Left renal pelvis (tissue), 4 donors: ENCODE measurements at places on chromosomes 2 and 18.

GRCh38 chr2:65351234-65351947 lies 81.0 kb downstream of the SPRED2 start:
- DNase-seq = no peak

GRCh38 chr2:66985906-66986305 lies 411.2 kb upstream of the ETAA1 start:
- DNase-seq = no peak

GRCh38 chr2:101474731-101475384 lies at the start of gene RFX8:
RFX8 (minus strand) TSS chr2:101475112; CDS start chr2:101466848, 8,264 bp downstream.
- no peak for DNase-seq

DNA sequence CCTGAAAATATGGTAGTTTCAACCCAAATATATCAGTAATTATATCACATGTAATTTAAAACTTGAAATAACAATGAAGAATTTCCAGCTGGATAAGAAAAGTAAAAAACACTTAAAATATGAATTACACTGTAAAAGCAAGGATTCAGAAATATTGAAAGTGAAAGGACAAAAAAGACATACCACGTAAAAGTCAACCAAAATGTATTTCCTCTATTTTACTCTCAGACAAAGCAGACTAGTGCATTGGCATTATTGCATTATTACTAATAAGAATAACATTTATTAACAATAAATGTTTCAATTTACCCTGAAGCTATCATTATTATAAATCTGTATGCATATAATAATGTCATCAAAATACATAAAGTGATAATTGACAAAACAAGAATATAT lies 445.1 kb upstream of the TRIB2 start:
- DNase-seq = no peak

GRCh38 chr2:73859721-73860586 lies 31.2 kb downstream of the STAMBP start:
- no peak for DNase-seq

DNA sequence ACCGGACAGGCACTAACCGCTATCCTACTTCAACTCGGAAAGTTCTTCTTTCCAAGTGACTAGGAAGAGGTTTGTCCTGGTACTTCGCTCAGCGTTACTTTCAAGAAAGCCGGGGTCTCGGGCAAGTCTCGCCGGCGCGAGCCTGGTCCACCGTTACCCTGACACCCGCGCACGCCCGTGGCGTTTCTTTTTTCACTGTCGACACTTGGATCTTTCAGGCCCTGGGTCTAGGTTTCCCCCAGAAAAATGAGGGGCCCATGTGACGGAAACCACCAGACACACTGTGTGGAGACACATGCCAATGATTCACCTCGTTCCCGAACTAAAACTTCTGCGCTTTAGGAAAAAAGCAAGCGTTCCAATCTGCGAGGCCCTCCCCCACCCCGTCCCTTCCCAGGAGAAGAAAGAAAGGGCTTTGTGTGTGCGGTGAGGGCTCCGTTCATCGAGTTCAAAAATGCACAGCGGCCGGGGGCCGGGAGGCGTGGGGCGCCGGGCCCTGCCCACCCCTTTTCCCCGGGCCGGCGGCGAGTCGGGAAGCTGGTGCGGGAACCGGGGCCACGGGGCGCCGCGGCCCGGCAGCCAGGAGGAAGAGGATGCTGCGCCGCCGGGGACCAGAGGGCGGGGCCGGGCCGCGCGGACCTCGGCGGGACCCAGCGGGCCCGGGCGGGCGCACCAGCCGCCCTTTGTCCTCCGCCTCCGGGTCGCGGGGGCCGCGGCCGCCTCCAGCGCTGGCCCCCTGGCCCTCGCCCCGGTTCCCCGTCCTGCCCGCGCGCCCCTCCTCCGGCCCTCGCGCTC lies 2.6 kb downstream of the ZNF521 start:
- no peak for DNase-seq

- DNase-seq = no peak
These were observed 79.2 kb upstream of the CDH2 start for GRCh38 chr18:28256166-28256565.

DNA sequence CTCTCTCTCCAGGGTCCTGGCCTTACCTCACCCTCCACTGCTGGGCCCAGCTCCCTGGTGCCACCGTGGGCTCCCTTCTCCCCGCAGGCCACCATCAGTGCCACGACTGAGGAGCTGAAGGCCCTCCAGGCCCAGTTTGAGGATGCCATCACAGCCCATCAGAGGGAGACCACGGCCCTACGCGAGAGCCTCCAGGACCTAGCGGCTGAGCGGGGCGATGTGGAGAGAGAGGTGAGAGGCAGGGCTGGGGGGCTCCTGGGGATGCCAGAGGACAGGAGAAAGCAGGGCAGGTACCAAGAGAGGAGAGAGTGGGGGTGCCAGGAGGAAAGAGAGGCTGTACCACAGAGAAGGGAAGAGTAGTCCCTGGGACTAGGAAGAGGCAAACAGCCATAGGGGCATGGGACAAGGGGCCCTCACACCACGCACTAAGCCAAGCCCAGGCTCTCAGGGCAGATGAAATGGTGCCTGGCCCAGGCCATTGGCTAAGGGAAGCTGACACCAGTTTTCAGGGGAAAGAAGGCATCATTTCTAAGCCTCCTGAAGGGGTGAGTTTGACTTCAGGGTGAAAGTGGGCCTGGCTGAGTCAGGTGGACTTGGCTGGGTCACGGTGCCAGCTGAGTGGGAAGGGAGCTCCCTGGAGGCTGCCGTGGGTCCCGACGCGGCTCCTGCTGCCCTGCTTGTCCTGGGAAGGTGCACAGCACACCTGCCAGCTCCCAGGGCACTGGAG lies 39.0 kb upstream of the SNED1 start:
- DNase-seq = no peak

GRCh38 chr2:134141598-134142340 lies 112.1 kb upstream of the MGAT5 start:
- DNase-seq = no peak
